ENCODE measurements at places on chromosomes 13 and 19. TPM values are rescaled to one million over a fixed set of nuclear protein-coding genes. Genes with fewer than 3 reads are reported as not detected.

Gene SPACA4
- total RNA-seq: not detected

Gene FFAR2
- not detected for total RNA-seq

DNA sequence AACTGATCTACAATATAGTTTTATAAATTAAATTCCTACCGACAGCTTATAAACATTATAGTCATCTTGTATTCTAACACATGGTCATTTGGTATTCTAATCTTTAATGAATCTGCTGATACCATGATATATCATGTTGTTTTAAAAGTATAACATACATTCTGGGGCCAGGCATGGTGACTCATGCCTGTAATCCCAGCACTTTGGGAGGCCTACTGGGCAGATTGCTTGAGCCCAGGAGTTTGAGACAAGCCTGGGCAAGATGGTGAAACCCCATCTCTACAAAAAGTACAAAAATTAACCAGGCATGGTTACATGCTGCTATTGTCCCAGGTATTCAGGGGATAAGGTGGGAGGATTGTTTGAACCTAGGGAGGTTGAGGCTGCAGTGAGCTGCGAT is 3.1 kb downstream of the ZNF383 start:
- no peak for DNase-seq

Gene PCDH17
- not detected for total RNA-seq

DNA sequence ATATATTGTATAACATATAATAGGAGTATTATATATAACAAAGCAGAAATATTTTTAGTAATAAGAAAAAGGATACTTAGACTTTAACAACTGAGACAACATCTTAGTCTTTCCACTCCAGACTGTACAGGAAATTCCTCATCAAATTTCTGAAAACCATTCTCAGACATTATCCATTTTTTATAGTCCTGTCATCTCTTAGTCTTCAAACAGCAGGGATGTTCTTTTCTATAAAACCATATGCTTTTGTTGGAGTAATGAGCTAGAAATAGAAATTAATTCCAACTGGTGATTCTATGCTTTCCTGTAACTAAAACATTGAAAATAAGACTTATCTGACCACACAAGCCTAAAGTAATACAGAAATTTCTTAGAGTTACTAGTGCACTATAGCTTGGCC is 82.2 kb upstream of the CSNK1A1L start:
- no peak for DNase-seq

Gene TMEM150B
- total RNA-seq: not detected

DNA sequence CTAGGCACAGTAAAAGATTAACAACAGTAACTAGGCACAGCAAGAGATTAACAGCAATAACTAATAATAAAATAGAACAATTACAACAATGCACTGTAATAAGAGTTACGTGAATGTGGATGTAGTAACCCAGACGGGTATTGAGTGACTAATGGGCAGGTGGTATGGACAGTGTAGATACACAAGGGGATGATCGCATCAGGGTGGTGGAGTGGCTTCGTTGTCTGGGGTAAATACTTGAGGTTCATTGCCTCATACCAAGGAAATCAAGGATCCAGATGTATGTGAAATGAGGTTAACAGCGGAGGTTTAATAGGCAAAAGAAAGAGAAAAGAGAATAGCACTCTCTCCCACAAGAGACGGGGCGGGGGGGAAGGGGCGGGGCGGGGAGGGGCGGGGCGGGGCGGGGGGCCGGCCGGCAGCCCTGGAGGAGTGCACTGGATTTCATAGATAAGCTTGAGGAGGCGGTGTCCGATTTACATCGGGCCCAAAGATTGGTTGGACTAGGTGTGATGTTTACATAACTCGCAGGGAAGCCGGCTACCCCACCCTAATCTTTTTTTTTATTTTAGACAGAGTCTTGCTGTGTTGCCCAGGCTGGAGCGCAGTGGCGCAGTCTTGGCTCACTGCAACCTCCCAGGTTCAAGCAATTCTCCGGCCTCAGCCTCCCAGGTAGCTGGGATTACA is 106.3 kb downstream of the KCTD15 start:
- no peak for DNase-seq

Measured in activated B cell treated with CpG ODN at 0.5 μM for 24 hours (primary cell).